Brain pericyte (primary cell): ENCODE measurements at places on chromosomes 2 and 18.

DNA sequence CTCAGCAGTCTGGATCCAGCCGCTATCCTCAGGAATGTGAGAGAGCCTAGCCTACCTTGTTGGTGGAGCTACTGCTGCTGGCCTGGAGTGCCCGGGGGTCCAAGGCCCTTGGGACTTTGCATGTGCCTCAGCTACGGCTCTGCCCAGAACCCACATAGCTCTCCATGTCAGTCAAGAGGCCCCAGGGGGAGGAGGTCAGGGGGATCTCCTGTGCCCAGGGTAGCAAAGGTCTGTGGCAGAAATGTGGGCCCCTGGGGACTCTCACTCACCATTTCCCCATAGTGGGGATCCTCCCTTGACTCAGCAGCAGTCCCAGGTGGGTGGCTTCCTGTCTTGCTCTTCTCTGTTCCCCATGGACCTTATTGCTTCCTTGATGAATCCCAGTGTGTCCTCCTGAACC is 342.7 kb upstream of the CHAC2 start:
- DNase-seq: no peak

- DNase-seq: no peak
These were observed 1.4 kb downstream of the NOL4 start for GRCh38 chr18:34223164-34223892.

GRCh38 chr2:113122364-113122763 is 5.0 kb upstream of the IL1RN start:
- DNase-seq: no peak

- DNase-seq: no peak
These were observed 19.3 kb downstream of the GATA6 start for GRCh38 chr18:22188559-22189267.

GRCh38 chr18:37450434-37451132 is 115.0 kb downstream of the CELF4 start:
- DNase-seq: no peak

GRCh38 chr2:63422556-63422955 is 165.7 kb downstream of the WDPCP start:
- DNase-seq: no peak

DNA sequence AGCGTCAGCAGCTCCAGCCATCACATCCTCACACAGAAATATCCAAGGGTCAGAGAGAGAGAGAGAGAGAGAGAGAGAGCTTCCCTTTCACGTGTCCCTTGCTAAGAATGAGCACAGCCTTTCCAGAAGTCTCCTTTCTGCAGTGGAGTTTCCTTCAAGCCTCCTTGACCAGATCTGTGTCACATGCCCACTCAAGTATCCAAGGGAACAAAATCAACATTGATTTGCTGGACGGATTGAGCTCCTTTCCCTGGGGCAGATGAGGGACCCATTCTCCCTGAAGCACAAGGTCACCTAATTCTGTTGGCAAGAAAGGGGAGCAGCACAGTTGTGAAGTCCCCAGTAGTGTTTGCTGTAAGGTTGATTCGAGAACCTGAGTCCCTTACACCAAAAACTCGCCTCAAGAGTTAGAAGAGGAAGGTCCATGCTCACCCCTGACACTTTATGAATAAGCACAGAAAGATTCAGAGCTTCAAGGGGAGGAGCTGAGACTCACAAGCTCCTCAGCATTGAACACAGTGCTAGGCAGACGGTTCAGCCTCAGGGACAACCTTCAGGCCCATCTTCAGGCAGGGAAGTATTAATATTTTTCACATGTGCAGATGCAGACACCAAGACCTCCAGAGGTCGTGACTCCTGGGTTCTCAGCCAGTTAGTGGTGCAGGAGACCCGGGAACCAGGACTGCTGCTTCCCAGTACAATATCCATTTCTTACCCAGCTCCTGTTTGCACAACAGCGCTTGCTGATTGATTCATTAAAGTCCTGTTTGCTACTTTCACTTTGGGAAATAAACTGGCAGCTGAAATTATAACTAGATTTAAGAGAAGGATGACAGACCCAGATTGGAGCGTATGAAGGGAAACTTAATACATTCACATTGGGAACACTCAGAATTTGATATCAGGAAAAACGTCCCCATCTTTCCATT is 38.2 kb upstream of the MARCO start:
- no peak for DNase-seq

DNA sequence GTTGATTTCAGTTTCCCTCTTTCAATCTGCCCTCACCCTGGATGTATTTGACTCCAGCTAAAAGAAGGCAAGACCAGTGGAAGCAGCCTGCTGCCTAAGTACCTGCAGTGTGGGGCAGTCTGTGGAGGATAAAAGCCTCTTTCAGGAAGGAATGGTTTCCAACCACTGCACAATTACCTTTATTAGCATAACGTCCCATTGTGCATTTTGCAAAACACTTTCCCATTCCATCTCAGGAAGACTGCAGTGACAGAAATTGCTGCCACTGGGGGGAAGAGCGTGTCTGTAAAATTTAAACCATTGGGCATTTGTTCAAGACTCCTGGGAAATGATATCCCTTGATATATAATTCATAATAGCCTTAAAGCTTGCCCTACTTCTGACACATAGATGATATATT is 26.2 kb downstream of the CYRIA start:
- DNase-seq: no peak

DNA sequence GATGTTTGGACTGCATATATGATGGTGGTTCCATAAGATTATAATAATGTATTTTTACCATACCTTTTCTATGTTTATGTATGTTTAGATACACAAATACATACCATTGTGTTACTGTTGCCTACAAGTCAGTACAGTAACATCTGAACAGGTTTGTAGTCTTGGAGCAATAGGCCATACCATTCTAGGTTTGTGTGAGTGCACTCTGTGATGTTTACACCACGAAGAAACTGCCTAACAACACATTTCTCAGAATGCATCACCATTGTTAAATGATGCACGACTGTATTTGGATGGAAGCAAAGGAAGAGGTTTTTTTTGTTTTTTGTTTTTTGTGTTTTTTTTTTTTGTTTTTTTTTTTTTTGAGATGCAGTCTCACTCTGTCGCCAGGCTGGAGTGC is 9.5 kb downstream of the DUSP19 start:
- DNase-seq: no peak

GRCh38 chr2:8402222-8402621 is 279.6 kb upstream of the ID2 start:
- no peak for DNase-seq

GRCh38 chr2:181812106-181812743 is 79.3 kb upstream of the ITPRID2 start:
- no peak for DNase-seq

GRCh38 chr2:166627893-166628292 is 133.8 kb upstream of the SCN7A start:
- no peak for DNase-seq

DNA sequence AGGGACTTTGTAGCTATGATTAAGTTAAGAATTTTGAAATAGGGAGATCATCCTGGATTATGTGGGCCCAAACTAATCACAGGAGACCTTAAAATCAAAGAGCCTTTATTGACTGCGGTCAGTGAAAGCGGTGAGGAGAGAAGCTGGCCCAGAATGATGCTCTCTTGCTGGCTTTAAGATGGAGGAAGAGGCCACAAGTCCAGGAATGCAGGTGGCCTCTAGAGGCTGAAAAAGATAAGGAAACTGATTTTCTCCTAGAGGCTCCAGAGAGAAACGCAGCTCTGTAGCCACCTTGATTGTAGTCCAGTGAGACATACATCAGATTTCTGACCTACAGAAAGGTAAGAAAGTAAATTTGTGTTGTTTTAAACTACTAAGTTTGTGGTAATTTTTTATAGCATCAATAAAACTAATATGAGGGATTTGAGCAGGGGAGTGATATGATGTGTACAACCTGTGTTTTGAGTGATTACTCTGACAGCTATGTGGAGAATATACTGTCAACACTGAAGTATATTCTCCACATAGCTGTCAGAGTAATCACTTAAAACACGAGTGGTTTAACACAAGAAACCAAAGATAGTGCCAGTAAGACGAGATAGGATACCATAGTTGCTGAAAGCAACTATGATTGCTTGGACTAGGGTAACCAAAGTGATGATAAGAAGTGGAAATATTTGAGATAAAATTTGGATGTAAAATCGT is 364.4 kb upstream of the CHST9 start:
- no peak for DNase-seq

- no peak for DNase-seq
These were observed 7.6 kb upstream of the CFLAR start for GRCh38 chr2:201108341-201108740.

- DNase-seq: no peak
These were observed 929.7 kb downstream of the LRP1B start for GRCh38 chr2:141201016-141201565.

GRCh38 chr2:143802242-143802641 is 673.0 kb downstream of the ARHGAP15 start:
- no peak for DNase-seq

- no peak for DNase-seq
These were observed 243.4 kb upstream of the RBBP8 start for GRCh38 chr18:22689712-22690111.

- no peak for DNase-seq
These were observed 23.0 kb downstream of the VPS4B start for GRCh38 chr18:63399300-63399699.

DNA sequence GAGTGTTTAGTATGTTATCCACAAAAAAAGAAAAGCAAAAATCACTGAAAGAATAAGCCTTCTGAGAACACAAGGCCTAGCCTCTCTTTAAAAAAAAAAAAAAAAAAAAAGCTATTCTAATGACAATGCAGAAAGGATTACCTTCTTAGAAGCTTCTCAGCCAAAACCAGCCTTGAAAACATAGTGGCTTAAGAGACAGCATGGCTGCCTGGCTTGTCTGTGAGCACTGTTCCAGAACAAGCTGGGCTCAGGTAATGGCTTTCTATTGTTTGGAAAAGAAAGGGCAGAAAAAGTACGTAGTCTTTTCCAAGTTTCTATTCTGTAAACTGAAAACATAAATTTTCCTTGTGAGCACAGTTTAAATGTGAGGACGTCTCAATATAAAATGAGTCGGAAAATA is 119.5 kb downstream of the MAP3K20 start:
- no peak for DNase-seq
